ENCODE measurements at places on chromosomes 13 and 19.

- DNase-seq, result no peak
Observed at GRCh38 chr13:27446986-27447583, 3.3 kb downstream of the MTIF3 start.

GRCh38 chr19:11181488-11181887 is 15.9 kb downstream of the KANK2 start:
- no peak for DNase-seq

- no peak for DNase-seq
Observed at GRCh38 chr19:19068659-19069654, 5.2 kb downstream of the SLC25A42 start.

DNA sequence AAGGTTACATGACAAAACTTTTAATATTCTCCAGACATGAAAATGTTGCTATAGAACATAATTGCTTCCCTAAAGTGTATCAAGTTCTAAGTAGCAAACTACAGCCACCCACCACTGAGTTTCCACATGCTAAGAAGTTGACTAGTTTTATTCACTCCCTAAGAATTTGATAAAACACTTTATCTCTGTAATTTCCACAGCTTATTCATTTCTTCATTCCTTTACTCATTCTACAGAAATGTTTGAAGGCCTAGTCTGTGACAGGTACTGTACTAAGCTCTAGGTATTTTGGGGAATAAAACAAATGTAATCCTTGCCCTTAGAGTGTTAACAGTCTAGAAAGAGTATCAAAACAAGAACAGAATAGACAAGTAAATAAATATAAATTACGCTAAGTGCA is 101.8 kb upstream of the DIAPH3 start:
- DNase-seq, result no peak

GRCh38 chr19:572743-573518 is 535 bp downstream of the BSG start:
- DNase-seq, result no peak

- DNase-seq, result no peak
Observed at GRCh38 chr19:11345122-11345803, 805 bp downstream of the TMEM205 start.

GRCh38 chr19:54485851-54486250 is 12.8 kb upstream of the CDC42EP5 start:
- no peak for DNase-seq

DNA sequence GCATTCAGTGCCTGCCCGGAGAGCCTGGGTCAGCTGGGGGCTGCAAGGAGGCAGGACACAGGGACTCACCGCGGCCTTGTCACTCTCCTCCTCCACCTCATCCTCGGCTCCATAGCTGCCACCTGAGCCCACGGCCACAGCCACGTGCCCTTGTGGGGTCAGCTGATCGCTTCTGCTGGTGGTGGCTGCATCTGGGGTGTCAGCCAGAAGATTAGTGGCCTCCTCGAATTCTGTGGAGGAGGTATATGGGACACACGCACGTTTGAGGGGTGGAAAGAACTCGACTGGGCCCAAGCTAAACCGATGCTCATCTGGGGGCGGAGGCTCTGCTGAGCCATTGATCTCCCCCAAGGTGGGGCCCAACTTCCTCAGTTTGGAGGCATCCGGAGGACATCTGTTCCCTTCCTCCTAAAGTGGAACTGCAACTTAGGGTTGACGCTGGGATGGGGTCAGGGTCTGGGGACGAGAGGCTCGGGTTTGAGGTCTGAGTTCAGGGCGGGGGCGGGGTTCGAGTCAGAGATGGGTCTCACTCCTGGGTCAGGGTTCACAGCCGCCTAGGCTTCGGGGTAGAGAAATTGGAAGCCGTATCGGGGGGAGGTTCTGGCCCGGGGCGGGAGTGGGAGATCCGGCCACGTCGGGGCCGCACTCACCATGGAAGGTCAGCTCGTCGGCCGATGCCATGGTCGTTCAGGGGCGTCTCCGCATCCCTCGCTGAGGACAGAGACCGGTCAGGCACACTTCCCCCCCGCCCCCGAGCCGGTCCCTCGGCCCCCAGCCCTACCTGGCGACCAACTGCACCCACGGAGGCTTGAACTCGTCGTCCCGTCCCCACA is 493 bp downstream of the YIPF2 start:
- no peak for DNase-seq

GRCh38 chr13:28626266-28626665 is 32.7 kb upstream of the POMP start:
- no peak for DNase-seq

- DNase-seq, result no peak
Observed at GRCh38 chr13:113945857-113946408, 27.9 kb downstream of the C13orf46 start.

GRCh38 chr19:33125929-33126388 is 6.0 kb upstream of the WDR88 start:
- peak; percentile 27 for DNase-seq

DNA sequence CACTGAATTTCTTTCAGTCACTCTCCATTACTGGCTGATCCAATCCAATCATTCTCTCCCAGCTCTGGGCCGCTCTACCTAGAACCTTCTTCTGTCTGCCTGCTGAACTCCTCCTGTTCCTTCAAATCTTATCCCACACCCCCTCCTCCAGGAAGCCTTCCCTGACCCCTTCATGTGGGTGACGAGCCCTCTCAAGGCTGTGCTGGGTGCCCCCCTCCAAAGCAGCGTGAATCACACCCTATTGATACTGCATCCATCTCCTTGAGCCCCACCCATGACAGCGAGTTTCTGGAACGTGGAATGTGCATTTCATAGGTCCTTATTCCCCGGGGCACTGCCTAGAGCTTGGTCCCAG is 3.2 kb downstream of the PIH1D1 start:
- DNase-seq, result no peak
